ENCODE measurements at places on chromosomes 11 and 22. TPM values are rescaled to one million over a fixed set of nuclear protein-coding genes. Genes with fewer than 3 reads are reported as not detected.
A peak's percentile ranks its signal among the peaks of the same experiment; 100 is the strongest.

- no peaks in the 10 kb centered on the region for H3K4me1 ChIP-seq
- H3K27ac ChIP-seq: no peak overlapping the region
- H3K4me3 ChIP-seq: no peak overlapping the region
- no peaks in the 10 kb centered on the region for H3K27me3 ChIP-seq
Measured at GRCh38 chr11:61195719-61196118, 7.6 kb upstream of the PGA3 start.

- DNase-seq: no peak
- no peak overlapping the region for H3K4me3 ChIP-seq
- H3K4me1 ChIP-seq: peaks cover 3% of the 10 kb centered on the region
- H3K36me3 ChIP-seq: no peaks in the 10 kb centered on the region
- H3K27ac ChIP-seq: no peak overlapping the region
Measured at GRCh38 chr22:46803031-46803880, 40.8 kb downstream of the TBC1D22A start.

DNA sequence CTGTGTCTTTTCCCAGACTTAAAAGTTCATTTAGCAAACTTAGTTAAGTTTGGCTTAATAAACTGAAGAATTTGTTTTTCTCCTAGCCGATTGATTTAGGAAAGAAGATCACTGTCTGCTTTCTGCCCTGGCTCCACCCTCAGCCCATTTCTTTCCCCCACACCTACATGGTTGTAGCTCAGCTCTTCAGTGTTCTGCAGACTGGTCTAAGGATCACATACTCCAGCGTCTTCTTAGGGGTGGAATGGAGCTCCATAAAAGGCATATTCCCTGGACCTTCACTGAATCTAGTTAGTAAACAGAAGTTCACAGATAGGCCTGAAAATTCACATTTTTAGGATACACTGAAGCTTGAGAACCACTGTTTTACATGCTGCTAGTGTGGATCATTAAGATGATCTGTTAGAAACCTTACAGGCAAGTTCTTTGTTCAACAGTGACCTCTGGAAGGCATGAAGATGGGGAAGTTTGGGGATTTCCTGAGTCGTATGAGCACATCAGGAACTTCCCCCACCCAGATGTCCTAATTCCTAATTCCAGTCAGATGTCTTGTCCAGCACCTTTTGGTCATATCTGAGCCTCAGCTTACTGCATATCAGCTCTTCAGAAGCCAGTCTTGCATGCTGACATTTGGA lies 16.8 kb downstream of the PIWIL4 start:
- no peaks in the 10 kb centered on the region for H3K27me3 ChIP-seq
- H3K27ac ChIP-seq: no peak overlapping the region
- no peak for DNase-seq
- no peak overlapping the region for H3K4me3 ChIP-seq
- no peaks in the 10 kb centered on the region for H3K4me1 ChIP-seq

DNA sequence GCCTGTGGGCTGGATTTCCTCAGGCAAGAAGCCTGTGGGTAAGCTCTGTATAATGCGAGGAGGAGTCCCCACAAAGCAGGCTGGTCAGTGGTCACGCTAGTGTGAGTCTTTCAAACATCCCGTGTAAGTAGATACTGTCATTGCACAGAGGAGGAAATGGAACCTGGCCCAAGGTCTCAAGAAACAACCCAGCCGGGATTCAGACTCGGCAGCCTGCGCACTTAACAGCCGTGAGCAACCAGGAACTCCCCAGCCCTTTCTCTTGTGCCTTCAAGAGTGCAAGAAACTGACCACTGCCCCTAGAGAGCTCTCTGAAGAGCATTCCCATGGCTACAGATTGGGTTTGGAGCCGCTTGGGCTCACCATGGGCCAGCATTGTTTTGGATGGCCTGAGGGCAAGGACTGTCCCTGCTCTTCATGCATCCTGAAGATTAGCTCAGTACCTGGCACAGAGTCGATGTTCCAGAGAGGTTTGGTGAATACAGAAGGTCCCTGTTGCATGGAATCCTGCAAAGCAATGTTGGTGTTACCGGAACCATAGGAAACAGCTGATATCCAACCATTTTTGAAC lies 6.0 kb downstream of the MPST start:
- H3K36me3 ChIP-seq: no peaks in the 10 kb centered on the region
- H3K27ac ChIP-seq: no peak overlapping the region
- H3K27me3 ChIP-seq: no peaks in the 10 kb centered on the region
- H3K4me1 ChIP-seq: peaks cover 12% of the 10 kb centered on the region
- H3K4me3 ChIP-seq: no peak overlapping the region

DNA sequence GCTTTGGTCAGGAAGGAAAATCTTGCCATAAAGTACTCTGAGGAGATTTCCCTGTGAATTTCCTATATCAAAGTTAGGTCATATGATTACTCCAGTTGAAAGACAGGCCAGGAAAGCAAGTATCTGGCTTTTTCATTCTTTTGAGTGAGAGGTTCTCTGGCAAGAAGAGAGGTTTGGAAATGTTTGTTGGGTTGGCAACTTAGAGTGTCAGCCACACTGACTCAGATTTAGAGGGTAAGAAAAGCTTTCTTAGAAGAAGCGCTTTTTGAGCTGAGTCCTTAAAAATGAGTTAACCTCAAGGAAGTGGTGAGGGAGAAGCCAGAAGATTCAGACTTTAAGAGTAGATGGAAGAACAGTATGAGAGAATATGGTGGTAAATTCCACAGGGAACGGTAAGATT lies 86.1 kb upstream of the BDNF start:
- H3K27me3 ChIP-seq: no peaks in the 10 kb centered on the region
- H3K4me1 ChIP-seq: no peaks in the 10 kb centered on the region
- DNase-seq: no peak
- H3K27ac ChIP-seq: no peak overlapping the region
- no peak overlapping the region for H3K4me3 ChIP-seq

- no peak for DNase-seq
- no peak overlapping the region for H3K27ac ChIP-seq
- H3K27me3 ChIP-seq: no peaks in the 10 kb centered on the region
- peaks cover 4% of the 10 kb centered on the region for H3K4me1 ChIP-seq
- H3K36me3 ChIP-seq: no peaks in the 10 kb centered on the region
- no peak overlapping the region for H3K4me3 ChIP-seq
Measured at GRCh38 chr22:23497016-23497885, 82.8 kb downstream of the IGLL1 start.

- DNase-seq: no peak
- H3K36me3 ChIP-seq: no peaks in the 10 kb centered on the region
- H3K27ac ChIP-seq: no peak overlapping the region
- H3K4me3 ChIP-seq: no peak overlapping the region
- no peaks in the 10 kb centered on the region for H3K27me3 ChIP-seq
Measured at GRCh38 chr11:15236559-15236958, 121.8 kb downstream of the INSC start.

DNA sequence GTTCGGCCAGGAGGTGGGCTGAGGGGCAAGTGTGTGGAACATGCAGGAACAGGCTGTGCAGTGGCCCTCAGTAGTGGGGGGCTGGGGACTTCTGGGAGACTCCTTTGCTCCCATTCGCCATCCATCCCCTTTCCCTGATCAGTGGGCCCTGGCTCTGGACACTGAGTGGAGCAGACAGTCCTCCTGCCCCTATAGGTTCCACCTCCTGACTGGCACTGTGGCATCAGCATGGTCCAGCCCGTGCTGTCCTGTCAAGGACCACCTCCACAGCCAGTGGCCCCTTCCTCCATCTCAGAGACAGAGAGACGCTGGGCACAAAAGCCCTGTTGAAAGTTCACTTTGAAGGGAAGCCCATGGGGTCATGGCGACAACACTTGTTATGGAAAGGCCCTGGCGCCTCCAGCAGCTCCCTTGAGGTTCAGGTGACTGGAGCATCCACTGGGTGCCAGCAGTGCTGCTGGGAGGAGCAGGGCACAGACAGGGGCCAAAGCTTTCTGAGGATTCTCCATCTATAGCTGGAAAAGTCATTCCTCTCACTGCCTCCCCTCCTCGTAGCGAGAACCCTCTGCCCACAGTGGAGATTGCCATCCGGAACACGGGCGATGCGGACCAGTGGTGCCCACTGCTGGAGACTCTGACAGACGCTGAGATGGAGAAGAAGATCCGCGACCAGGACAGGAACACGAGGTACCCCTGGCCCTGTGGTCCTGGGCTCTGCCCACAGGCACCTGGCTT lies 5.6 kb downstream of the DERL3 start:
- H3K4me1 ChIP-seq: peaks cover 7% of the 10 kb centered on the region
- H3K27ac ChIP-seq: no peak overlapping the region
- no peaks in the 10 kb centered on the region for H3K27me3 ChIP-seq
- no peak overlapping the region for H3K4me3 ChIP-seq
- no peak for DNase-seq

DNA sequence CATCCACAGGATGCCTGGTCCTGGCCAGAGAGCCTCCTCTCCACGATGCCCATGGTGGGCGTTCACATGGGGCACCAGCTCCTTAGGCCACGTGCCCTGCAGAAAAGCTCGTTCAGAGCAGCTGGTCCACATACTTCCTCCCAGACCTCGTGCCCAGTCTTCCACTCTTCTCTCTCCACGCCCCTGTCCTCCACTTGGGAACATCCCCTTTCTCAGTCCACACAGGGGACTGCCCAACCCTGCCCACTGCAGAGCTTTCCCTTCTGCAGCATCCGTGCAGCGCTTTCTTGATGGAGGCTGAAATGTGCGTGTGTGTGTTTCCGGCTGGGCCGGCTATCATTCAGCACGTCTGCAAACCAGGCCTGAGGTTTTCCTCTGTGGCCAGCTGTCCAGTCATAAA lies 11.3 kb downstream of the TPCN2 start:
- H3K4me3 ChIP-seq: no peak overlapping the region
- H3K36me3 ChIP-seq: no peaks in the 10 kb centered on the region
- H3K4me1 ChIP-seq: peaks cover 10% of the 10 kb centered on the region

DNA sequence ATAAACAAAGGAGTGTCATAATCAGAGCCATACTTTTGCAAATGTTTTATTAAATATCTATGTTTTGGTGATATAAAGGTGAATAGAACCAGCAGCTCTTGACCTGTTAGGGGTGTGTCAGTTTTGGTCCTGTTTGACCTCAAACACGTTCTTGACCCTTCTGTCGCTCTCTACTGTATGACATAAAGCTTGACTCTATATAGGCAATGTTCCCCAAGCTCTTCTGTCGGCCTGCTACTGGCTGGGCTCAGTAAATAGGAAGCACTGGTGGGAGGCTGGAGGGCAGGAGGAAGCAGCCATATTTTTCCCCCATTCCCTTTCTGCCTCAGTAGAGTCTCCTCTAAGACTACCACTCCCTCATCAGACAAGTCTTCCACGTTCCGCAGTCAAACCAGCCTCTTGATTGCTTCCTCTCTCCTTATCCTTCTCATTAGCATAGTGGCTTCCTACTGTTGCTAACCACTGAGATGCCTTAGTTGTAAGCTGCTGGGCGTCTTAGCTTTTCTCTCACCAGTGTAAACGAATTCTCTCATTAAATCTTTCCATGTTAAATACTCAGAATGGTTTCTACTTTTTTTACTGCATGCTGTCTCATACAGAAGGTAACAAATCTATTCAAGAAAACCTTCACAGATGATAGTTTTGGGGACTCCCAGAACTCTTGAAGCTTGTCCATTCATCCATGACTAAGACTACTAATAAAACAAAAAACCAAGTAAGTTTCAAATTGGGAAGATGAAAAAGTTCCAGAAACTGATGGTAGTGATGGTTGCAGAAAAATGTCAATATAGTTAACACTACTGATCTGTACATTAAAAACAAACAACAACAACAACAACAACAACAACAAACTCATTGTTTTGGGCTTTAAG lies 3.3 kb downstream of the NPAT start:
- no peaks in the 10 kb centered on the region for H3K36me3 ChIP-seq
- H3K4me3 ChIP-seq: no peak overlapping the region
- H3K4me1 ChIP-seq: peaks cover 4% of the 10 kb centered on the region
- no peaks in the 10 kb centered on the region for H3K27me3 ChIP-seq
- H3K27ac ChIP-seq: no peak overlapping the region

- no peaks in the 10 kb centered on the region for H3K27me3 ChIP-seq
- DNase-seq: peak; percentile 98
- H3K27ac ChIP-seq: peak within 1 kb of the TSS; percentile 86
- peak within 1 kb of the TSS; percentile 71 for H3K4me3 ChIP-seq
- peaks cover 2% of the 10 kb centered on the region for H3K4me1 ChIP-seq
- H3K36me3 ChIP-seq: peaks cover 3% of the 10 kb centered on the region
Measured at GRCh38 chr11:20387261-20388095, at the start of gene PRMT3. Gene PRMT3 (plus strand): TSS chr11:20387716. CDS start chr11:20387747, 31 bp downstream.

DNA sequence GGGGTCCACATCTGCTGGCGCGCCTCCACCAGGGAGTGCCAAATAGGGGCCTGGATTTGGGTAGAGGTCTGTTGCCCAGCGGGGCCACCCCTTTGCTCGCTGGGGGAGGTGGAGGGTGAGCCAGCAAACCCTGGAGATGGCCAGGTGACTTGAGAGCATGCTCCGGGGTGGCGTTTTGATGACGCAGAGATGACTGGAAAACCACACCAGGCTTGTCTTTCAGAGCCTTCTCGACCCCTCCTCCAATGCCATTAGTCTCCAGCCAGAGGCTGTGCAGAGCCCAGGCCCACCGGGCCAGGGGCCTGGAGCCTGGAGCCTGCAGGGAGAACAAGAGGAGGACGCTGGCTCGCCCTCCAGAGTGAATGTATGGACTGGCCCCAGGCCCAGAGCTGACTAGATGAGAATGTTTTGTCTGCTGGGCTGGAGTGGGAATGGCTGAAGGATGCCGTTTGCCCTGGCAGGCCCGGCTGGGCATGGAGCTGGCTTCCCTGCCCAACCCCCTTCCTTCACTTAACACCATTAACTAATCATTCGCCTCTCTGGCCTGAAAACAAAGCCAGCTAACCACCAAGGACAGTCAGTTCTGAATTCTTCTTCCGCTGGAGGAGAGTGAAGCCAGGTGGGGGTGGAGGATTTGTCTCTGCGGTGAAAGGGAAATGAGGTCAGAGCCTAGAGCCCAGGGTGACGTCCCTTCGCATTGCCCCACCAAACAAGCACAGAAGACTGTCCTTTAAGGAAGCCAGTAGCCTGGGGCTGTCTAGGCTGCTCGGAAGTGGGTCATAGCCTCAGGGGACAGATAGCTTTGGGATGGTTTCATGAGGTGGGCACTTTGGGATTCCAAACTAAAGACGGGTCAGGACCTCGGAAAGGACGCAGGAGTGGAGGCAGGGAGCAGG lies 1.6 kb upstream of the MCAM start:
- H3K4me3 ChIP-seq: no peak overlapping the region
- H3K27me3 ChIP-seq: no peaks in the 10 kb centered on the region
- peak overlapping the region; percentile 50 for H3K27ac ChIP-seq
- peaks cover 17% of the 10 kb centered on the region for H3K4me1 ChIP-seq

TESMIN gene
- total RNA-seq: 4.1 TPM

MS4A2 gene
- total RNA-seq: not detected

MRGPRX4 gene
- not detected for total RNA-seq

FAM181B gene
- 1.2 TPM for total RNA-seq

RIMBP3B gene
- total RNA-seq: 0.12 TPM

CACNA1I gene
- total RNA-seq: 0.13 TPM

RIMBP3C gene
- total RNA-seq: not detected

Measured in ovary (tissue), 10 donors.